ENCODE measurements at places on chromosomes 11 and 22.

- DNase-seq: no peak
Observed at GRCh38 chr11:45635907-45636306, 29.5 kb downstream of the CHST1 start.

DNA sequence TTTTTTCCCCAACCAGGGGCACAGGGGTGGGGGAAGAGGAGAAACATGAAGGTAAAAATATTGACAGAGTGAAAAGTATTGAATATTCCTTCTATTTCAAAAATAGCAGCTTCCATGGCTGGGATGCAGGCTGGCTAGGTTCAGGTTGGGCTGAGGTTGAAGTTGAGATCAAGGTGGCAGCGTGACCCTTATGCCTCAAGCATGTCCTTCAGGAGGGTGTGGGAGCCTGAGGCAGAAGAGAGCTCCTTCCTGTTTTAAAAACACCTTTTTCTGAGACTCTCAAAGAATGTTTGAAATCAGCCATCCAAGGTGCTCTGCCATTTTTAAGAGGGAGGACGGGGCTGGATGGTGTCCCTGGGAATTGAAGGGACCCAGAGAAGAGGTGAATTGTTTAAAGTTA is 29.5 kb downstream of the TIMP3 start:
- no peak for DNase-seq

DNA sequence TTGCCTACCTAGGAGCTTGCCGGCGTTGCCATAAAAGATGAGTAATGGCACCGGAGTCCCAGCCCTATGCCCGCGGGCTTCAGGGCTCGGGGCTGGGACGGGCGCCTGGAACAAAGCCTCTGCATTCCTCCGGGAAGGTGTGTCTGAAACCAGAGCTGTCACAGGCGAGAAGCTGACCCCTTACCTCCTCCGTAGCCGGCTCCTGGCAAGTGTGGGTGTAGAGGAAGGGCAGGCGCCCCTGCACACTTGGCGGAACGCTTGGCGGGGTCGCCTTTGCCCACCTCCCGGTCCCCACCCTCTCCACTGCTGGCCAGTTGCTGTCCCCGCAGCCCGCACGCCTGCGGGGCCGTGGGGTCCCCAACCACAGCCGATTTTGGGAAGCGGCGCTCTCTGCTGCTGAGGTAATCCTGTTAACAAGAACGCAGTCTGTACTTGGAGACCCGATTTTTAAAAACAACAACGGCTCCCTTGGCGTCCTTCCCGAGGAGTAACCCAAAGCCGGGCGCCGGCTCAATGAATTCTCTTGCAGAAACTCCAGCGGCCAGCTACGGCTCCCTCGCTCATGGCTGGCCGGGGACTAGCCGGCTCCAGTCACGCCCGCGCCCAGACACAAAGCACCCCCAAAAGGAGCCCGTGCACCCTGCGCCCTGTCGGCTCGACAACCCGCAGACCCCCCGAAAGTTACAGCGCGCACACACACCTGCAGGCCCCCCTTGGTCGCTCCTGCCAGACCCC is 89.2 kb downstream of the PLEKHA7 start:
- DNase-seq: no peak

GRCh38 chr11:69854713-69855112 is 35.5 kb upstream of the FGF3 start:
- DNase-seq: no peak

- no peak for DNase-seq
Observed at GRCh38 chr11:43879789-43880639, 617 bp upstream of the ALKBH3 start.

- DNase-seq: no peak
Observed at GRCh38 chr11:67366546-67366945, 6.9 kb downstream of the CLCF1 start.

GRCh38 chr11:59755701-59756557 is 753 bp downstream of the STX3 start:
- peak; percentile 11 for DNase-seq
